ENCODE measurements at places on chromosomes 2 and 18.

DNA sequence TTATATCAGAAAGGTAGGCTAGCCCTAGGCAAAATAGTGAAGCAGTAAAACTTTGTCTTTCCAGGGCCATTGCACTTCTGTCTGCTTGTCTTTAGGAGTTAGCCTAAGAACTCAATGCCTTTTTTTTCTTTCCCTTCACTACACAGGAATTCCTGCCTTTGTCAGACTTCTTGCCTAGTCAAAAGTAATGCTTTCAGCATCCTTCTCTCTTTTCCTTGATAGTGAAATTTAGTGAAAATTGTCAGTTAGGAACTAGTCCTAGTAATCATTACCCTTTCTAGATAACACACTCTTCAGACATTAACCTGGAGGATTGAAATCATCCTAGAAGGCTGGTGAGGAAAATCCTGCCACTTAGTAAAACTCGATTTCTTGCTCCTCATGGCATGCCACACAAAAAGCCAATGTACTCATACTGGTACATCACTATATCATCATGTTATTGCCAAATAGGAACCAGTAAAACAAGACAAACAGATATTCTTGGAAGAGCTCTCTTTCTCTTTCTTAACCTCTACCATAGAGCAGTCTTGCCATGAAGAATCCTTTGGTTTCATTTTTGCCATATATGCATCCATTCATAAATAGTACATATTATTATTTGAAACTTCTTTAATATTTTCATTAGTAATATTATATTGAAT is 320.5 kb downstream of the CTNNA2 start:
- no peak for DNase-seq

DNA sequence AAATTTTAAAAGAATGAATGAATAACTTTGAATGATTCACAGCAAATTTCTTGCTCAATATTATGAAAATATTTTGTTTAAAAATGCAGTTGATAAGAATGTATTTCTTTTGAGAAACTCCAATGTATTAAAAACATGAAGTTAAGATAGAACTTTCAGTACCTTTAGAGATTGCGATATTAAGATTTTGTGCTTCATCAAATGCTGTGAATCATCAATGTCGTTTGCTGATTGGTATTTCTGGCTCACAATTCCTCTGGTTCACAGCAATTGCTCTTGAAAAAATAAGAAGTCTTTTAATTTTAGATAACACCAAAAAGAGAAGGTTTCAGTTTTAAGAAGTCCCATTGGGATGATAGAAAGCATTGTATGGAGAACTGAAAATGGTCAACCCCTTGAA is 228.7 kb downstream of the IKZF2 start:
- DNase-seq, result no peak

- no peak for DNase-seq
Observed at GRCh38 chr2:120442923-120443571, 97.1 kb downstream of the INHBB start.

DNA sequence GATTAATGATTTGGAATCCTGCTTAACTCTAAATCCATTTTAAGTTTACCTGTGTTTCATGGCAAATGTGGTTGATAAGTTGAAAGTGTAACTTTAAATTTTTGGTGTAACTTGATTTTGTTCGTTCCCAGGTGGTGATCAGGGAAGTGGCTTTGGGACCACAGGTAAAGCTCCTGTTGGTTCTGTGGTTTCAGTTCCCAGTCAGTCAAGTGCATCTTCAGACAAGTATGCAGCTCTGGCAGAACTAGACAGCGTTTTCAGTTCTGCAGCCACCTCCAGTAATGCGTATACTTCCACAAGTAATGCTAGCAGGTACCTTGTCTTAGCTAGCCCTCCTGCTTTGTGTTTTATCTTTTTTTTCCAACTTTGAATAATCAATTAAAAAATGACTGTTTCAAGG is 62.8 kb downstream of the AGFG1 start:
- DNase-seq, result no peak

DNA sequence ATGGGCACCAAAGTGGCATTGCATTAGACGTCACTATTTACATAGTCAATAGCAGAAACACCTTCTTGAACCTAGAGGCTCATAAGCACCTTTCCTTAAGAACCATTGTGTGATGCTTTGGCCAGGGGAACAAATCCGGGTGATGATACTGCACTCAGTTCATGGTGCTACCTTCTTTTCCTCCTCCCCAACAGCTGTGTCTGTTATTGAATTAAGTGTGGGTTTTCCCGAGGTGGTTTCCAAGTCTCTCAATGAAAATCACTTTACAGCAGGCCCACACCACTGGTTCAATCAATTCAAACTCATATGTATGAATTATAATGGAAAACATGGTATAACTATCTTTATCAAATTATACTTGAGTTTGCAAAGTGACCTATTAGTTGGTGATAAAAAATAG is 9.3 kb upstream of the EFEMP1 start:
- no peak for DNase-seq

GRCh38 chr18:62505669-62506494 is 16.9 kb upstream of the ZCCHC2 start:
- DNase-seq, result no peak

GRCh38 chr2:231970461-231970860 is 8.9 kb downstream of the DIS3L2 start:
- no peak for DNase-seq

- DNase-seq, result no peak
Observed at GRCh38 chr2:19810637-19811036, 91.1 kb downstream of the TTC32 start.

DNA sequence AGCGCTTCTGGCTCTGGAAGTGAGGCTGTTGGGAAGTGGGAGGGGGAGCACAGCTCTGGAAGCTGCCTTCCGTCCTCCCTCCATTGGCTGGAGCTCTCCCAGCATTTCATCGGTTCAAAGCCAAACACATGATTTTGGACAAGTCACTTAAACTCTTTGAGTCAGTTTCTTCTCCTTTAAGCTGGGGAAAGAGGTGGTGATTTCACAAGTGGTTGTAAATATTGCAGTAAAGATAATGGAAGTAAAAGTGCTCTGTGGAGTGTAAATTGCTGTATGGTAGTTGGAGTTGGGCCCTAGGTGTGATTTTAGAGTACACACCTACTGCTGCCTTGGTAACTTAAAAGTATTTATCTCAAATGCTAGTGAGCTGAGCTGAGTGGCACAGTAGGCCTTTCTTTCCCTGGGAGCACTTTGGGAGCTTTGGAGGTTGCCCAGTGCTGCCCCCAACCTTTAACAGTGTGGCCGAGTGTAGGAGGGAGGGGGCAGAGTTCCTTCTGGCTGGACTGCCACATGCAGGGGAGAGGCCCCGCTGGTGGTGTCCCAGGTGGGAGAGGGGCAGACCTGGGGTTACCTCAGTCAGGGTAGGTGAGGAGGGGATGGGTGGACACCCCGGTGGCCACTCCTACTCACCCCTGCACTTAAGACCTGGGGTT is 54.7 kb downstream of the ASAP2 start:
- DNase-seq, result no peak

- no peak for DNase-seq
Observed at GRCh38 chr2:217462121-217462520, 540.7 kb downstream of the TNS1 start.

- DNase-seq, result peak; percentile 2
Observed at GRCh38 chr2:174951745-174952144, 53.4 kb downstream of the CHN1 start.

DNA sequence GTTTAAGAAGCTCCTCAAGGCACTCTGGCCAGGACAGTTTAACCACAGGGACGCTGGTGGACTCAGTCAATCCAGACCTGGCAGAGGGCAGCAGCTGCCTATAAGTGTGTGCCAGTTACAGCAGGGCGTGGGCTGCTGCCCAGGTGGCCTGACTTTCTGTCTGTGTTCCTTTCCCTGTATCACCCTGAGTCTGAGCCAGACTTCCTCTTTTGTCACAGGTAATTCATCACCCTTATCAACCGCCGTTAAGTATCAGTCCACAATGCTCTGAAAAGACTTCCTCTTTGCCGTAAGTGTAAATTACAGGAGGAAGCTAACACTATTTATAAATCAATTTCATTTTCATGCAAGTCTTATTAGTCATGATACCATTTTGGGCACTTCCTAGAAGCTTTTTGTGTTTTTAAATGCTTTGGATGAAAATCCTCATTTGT is 7.0 kb downstream of the LPIN1 start:
- DNase-seq, result no peak

DNA sequence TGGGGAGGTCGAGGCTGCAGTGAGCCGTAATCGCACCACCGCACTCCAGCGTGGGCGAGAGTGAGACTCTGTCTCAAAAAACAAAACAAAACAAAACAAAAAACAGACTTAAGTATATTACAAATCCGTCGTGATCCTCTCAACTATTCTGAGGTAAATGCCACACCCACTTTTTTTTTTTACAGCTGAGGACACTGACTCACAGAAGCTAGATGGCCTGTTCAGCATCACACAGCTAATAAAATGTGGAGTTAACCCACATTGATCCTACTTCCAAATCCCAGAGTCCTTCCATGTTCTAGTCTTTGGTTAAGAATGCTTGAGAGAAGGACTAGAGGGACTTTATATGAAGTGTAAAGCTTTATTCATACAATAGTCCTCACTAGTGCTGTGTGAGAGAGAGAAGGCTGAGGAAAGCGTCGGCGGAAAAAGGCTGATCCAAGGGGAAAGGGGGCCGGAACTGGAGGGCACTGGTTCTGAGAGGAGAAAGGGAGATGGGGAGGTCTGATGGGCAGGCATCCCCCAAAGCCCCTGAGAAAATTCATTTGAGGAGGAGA is 627 bp downstream of the RNF25 start:
- DNase-seq, result no peak
